ENCODE measurements at places on chromosomes 2 and 18.

- no peak for DNase-seq
Measured at GRCh38 chr2:48982887-48983435, 171.4 kb downstream of the FSHR start.

DNA sequence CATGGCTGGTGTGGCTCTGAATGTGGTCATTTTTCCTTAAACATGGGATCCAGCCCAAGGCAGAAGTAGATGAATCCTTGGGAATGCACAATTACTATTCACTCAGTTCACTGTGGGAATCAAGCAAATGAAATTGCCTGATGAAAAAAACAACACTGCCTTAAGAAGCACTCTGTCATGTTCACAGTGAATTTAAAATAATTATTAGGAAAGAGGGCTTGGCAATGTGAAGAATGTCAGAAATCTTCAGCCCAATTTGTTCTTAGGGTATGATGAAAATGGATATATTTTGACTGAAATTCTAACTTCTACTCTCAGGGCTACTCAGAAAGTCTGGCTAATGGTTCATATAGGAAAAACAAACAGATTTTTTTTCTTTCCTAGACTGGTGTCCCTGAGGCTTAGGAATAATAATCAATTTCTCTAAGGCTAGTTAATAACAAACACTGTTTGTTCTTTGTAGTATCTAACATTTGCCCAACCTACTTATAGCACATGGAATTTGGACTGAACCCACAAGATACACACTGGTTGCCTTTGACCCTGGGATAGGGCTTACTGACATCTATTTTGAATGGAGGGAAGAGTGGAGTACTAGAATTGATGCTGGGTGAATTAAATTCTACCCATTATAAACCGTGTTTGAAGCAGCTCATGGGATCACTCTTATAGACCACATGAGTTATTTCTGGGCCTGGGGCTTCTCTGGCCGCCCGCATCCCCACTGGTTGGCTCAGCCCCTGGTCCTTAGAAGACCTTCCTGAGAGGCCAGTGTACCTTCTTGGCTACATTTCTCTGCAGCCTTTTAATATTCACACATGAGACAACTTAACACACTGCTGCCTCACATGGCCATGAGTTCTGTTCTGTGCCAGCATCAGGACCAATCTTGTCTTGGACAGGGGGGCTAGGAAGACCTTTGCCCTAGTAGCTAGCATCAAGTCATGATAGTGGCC is 8.3 kb upstream of the MRPL33 start:
- no peak for DNase-seq

DNA sequence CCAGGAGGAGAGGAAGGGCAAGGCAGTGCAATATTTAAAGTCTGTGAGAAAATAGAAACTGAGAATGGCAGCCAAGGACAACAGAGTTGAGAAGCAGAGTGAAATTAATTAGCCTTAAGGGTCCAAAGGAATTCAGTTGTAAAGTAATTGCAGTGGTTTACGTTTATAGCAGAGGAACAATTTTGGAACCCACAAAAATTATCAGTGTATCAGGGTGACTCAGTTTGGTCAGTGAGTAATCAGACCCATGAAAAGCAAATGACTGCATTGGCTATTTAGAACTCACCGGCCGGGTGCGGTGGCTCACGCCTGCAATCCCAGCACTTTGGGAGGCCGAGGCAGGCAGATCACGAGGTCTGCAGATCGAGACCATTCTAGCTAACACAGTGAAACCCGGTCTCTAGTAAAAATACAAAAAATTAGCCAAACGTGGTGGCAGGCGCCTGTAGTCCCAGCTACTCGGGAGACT is 245.8 kb upstream of the SLC39A10 start:
- no peak for DNase-seq

DNA sequence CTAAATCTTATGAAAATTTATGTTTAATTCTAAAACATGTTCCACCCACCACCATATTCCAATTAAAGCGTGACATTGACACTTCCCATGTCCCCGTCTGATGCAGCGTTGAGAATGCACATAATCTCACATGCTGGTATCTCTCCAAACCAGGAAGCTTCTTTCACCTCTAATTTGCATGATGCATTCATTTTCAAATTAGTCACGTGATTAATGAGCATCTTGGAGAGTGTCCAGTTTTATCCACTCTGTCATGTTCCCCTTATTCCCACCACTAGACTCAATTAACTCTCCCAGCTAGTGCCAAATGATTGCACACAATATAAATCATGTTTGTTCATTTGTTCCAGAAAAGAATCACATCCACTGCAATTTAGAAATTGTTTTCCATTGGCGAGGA is 105.8 kb downstream of the RIT2 start:
- DNase-seq, result no peak

GRCh38 chr2:126863336-126864015 is 35.2 kb upstream of the TEX51 start:
- no peak for DNase-seq

DNA sequence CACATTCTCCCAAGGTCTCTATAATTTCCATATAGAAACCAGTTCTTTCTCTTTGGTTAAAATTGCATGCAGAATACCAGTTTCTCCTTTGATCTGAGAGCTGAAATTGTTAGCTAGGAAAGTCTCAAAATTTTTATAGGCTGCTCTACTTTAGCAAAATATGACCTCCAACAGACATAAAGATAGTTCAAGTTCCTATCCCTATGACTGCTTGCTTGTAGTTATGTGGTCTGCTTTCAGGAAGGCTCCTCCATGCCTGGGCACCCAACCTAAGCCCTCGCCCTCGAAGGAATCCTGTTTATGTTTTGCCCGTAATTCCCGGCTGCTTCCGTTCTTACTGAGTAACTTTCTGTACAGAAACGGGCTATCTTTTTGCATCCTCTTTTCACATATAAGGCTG is 28.0 kb upstream of the LTBP1 start:
- DNase-seq, result no peak

DNA sequence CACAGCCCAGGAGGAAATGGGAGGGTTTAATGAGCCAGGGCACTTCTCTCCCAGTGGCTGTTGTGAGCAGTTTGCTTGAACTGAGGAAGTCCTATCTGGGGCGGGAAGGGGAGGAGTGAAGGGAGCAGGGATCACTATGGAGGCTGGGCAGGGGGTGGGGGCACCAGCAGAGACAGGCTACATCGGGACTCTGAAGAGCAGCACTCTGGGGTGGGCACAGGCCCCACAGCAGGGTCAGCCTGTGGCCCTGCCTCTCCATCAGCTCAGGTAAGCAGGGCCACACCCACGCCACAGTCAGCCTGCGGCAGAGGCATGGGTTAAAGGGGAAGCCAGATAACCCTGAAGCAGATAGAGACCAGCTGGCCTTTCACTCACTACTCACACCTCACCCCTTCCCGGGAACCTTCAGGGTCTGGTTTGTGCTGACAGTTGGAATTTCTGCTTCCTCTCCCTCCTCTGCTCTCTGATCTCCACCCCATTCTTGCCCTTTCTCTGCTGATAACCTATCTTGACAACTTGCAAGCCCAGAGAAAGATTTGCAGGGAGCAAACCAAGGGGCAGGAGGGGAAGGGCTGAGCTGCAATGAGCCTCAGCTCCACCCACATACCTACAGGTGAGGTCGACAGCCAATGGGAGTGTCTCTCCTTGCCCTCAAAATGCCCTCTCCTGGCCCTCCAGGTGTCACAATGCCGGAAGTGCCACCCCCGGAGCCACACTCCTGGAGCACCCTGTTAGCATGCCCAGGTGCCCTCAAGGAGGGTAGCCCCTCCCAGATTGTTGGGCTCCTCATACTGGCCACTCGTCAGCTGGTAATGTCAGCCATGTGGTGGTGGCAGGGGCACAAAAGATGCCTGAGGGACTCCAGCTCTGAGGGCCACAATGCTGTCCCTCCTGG is 3.7 kb downstream of the SIGLEC15 start:
- no peak for DNase-seq

GRCh38 chr2:85957256-85957655 is 68.5 kb upstream of the ST3GAL5 start:
- no peak for DNase-seq

DNA sequence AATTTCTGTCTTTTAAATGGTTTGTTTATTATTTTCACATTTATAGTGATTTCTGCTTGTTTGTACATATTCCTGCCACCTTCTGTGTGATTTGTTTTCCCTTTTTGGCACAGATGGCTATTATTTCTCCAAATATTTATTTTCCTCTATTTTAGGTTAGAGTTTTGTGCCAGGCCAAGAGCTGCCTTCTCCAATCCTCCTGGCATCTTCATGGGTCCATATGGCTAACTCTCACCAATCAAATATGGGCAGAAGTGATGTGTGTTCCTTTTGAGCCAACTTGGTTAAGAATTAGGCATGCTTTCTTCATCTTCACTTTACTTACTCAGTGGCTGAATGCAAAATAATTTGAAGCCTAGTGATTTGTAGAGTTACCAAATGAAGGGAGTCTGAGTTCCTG is 697.1 kb upstream of the CELF4 start:
- DNase-seq, result no peak

DNA sequence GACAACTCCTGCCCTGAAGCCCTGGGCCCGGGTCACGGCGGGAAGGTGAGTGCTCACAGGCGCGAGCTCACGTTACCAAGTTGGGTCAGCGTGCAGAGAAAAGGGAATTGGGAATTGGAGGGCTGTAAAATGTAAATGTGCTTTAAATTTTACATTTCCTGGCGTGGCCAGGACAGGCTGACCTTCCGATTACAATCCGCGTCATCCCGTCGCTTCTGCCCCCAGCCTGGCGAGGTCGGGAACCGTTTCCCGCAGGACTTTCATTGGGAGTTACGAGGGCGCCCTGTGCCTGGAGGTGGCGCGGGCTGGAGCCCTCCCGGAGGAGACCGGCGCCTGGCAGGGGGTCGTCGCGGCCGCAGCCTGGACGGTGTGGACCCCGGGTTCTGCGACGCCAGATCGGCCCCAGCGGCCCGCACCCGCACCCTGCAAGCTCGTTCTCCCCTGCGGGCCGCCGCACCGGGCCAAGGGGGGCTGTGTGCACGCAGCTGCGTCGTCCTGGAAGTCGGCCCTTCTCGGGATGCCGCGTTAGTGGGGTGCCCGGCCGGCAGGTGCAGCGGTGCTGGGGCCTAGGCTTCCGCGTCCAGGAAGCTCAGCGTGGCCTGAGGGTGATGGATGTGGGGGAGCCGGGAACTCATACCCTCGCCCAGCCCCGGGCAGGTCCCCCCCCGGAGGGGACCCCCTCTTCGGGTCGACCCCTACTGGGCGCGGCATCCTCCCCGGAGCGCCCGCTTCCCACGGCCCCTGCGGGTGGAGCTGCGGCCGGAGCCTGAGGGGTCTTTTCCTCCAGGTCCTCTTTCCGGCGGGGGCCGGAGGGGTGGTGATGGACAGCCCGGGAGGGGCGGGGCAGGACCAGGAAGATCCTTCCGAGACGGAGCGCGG is 63.9 kb downstream of the LRRFIP1 start:
- no peak for DNase-seq

- DNase-seq, result peak; percentile 14
Measured at GRCh38 chr2:179422037-179422643, 157.5 kb upstream of the SESTD1 start.

DNA sequence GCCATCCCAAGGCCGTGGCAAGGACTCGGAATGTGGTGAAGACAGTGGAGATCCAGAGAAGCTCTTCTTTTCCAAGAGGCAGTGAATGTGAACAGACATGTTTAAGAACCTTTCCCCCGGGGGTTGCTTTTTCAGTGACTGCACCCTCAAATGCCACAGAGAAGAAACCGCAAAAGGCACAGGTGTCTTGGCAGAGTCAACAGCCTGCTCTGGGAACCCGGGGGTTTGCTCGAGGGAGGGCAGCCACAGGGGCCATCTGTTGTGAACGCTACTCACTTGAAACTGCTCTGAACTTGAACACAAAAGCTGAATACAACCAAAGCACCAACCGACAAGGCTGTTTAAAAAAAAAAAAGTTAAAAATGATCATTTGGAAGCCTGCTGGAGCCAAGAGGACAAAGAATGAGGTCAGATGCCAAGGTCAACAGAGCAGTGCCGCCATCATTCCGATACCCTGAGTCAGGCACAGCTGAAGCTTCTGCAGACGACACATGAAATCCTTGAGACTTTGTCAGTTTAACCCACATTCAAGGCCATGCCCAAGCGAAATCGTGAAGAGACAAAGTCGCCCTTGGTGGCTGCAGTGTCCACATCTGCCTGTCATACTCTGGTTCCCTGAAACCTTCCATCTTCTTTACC is 47.4 kb downstream of the PSMG2 start:
- DNase-seq, result no peak

DNA sequence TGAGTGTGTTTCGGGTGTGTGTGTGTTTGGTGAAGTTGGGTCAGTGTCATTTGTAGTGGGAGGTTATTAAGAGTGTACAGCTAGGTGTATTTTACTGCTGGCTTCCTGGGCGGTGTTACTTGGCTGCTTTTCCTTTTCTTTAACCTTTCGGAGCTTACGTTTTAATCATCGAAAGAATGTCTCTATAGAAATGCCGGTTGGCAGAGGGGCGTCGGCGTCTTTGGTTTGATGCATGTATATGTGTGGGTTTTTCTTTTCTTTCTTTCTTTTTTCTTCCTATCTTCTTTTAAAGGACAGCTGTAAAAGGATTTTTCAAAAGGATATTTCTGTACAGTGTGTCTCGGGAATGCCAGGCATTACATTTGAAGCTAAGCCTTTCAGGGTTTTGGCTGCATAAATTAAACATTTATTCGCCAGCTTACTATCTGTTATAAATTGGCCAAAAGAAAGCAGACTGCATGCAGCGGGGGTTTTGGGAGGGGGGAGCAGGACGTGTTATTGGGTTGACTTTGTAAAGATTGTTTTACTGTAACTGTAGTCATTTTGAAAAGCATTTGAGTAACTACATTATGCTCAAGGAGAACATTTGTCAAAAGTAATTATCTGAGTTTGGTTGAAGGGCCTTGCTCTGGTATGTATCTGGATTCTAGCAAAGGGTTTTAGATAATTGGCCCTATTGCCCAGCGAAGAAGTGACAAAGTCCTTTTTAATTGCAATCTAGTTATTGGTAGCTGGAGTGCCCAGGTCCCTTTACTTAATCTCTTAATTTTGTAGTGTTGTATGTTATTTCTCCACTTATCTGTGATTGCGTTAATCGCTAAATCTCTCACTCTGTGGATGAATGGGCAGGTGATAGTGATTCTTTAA is 1.6 kb downstream of the ASXL3 start:
- no peak for DNase-seq

DNA sequence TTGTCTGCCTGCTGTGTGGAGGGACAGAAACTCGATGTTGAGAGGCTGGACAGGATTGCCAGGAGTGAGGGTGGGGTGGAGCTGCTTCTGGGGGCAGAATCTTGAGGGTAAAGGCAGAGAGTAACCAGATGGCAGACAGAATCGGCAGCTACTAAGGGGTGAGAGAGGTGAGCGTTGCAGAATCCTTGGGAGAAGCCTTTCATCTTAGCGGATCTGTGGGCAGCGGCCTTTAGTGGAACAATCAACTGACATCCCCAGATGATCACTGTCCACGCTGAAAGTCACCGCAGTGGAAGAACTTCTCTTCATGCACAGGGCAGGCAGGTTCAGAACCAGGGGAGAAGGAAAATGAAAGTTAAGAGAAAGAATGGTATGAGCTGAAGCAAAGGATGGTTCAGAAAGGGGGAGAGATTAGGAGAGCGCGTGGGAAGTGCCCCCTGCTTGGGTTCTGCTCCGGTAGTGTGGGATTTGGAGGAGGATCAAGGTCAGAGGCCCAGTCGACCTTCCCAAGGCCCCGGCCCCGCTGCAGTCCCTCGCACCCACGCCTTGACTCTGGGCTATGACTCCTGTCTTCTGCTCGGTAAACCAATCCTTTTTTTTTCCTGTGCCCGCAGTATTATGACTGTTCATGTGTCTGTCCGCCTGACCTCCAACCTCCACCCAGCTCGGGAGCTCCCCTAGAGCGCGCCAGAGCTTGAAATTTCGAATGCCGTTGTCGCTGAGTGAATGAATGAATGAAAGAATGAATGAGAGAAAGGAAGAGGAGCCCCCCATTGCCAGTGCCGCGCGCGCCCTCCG is 584 bp downstream of the BOLA3 start:
- DNase-seq, result no peak

Measured in activated CD4-positive, alpha-beta T cell treated with anti-CD3 and anti-CD28 coated beads for 4 hours (primary cell).